ENCODE measurements at places on chromosomes 13 and 19. TPM values are rescaled to one million over a fixed set of nuclear protein-coding genes. Genes with fewer than 3 reads are reported as not detected.

The ZNF625 gene
- total RNA-seq: 5.5 TPM

The ZNF880 gene
- 57.9 TPM for total RNA-seq

DNA sequence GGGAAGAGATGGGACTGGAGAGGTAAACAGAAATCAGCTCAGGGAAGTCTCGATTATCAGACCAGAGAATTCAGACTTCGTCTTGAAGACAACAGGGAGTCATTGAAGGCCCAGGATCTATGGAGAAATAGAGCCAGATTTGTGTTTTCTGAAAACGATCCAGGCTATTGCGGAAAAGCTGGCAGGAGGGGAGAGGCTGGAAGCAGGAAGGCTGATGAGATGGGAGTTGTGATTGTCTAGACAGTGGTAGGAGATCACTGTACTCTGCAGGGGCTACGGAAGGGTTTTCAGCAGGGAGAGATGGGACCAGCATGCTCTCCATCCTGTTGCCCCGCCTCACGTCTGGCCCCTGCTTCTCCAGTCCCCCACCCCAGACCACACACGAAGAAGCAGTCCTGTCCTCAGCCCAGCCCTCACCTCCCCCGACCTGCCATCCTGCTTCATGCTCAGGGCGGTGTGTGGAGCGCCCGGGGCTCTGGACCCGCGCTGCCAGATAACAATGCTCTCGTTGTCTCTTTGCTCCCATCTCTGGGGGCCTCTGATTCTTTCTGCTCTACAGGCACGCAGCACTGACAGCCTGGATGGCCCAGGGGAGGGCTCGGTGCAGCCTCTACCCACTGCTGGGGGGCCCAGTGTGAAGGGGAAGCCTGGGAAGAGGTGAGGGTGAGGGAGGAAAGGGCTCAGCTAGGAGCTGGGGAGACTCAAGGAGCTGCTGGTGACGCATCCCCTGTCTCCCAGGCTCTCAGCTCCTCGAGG is 1.9 kb downstream of the ARHGAP33 start:
- no peak for DNase-seq

DNA sequence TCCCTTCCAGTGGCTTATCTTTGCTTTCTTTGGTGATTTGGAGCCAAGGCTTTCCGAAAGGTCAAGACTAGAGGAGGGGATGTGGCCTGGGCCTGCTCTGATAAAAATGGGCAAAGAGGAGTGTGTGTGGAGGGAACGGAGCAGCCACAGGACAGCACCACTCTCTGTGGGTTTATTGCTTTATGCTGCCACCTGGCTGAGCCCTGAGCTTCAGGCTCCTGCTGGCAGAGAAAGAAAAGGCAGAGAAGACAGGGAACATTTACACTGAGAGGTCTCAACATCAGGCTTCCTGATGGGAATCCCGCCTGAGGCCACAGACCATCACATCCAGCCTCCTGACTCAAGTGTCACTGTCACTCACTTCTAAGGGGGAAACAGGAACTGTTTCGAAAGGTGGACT is 9.2 kb upstream of the GSX1 start:
- no peak for DNase-seq

The LGALS14 gene
- not detected for total RNA-seq

The ZNF112 gene
- 1.0 TPM for total RNA-seq

- DNase-seq: no peak
Measured at GRCh38 chr19:18259893-18260292, 14.4 kb downstream of the IQCN start.

DNA sequence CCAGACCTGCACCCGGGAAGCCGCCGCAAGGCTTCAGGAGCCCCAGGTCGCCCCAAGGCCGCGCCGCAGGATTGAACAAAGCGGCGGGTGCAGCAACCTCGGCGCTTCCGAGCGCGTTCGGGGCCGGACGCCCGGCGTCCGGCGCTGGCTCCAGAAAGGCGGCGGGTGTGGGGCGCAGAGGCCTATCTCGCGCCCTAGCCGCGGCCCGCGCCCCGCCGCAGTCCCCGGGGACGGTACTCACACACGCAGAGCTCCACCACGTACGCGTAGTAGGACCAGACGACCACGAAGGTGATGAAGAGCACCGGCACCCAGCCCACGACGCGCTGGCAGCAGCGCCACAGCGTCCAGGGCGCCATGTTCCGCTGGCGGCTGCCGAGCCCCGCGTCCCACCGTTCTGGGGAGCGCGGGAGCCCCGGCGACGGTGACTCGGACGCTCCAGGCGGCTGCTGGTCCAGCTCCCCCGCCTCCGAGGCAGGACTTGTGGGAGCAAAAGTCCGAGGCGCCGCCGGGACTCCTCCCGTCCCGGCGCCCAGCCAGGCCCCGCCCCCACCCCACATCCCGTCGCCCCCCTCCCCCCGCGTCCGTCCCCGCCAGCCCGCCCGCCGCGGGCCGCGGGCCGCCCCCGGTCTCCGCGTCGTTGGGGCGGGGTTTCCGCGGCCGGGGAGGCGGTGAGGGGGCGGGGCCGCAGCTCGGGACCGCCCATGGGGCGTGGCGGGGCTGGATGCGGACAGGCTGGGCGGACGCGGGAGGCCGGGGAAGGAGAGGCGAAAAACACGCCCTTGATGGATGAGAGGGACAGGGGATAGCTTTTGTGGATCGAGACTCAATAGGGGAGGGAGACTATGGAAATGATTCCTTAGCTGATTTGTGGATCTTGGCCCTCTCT is at the start of gene ZDHHC20:
Gene ZDHHC20 (minus strand): TSS at position 491 of the 889 bp plus-strand sequence. CDS start 132 bp downstream, at position 359.
- peak; percentile 89 for DNase-seq

GRCh38 chr13:105591277-105591676 is 944.2 kb downstream of the EFNB2 start:
- DNase-seq: no peak

DNA sequence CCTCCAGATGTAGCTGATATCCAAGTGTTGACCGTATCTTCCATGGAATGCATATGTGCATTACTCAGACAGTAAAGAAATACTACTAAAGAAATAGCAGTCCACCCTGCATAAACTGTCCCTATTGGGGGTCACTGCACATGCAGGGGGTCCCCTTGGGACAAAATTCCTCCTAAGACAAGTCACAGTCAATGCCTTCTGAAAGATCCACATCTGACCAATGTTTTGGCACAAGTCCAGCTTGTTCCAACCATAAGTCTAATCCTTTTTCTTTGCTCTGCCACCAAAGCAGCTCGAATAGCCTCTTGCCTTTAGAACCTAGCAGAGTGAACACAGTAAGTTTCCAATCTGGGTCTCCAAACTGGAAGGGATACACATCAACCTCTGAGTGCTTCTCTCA is 87.9 kb downstream of the DIAPH3 start:
- DNase-seq: no peak

The ZNF486 gene
- 14.6 TPM for total RNA-seq

- no peak for DNase-seq
Measured at GRCh38 chr13:79602936-79603335, 122.0 kb downstream of the NDFIP2 start.

DNA sequence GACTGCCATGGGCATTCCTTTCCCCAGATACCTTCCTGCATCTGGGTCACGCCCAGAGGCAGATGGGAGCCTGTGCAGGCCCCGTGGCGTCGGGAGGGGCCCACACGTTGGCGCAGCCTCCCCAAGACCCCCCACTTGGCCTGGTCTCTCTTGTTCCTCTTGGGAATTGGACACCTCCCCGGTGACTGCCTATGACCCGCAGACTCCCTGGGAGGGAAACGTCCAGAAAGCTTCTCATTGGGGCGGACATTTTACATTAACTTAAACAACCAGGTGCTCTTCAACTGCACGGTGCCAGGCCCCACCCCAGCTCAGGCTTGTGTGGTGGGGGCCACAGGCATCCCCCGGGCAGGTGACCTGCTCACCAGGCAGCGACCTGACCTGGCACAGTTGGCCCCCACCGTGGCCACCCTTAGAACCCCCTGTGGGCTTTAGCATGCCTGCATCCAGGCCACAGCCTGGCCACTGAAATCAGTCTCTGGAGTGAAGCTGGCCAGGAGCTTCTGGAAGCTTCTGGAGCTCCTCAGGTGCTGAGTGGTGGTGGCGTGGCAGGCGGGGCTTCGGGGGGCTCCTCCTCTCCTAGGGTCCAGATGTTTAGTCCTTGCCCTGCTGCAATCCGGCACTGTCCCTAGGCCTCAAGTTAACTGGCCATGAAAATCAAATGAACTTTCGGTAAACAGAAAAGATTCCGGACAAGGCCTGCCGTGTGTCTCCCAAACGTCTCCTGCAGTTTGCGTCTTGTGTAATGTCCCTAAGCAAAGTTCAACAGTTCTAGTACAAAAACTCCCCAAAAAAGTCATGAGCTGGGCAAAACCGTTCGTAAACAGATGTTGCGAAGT is 8.5 kb upstream of the PROZ start:
- DNase-seq: no peak

The ZNF763 gene
- 15.7 TPM for total RNA-seq

DNA sequence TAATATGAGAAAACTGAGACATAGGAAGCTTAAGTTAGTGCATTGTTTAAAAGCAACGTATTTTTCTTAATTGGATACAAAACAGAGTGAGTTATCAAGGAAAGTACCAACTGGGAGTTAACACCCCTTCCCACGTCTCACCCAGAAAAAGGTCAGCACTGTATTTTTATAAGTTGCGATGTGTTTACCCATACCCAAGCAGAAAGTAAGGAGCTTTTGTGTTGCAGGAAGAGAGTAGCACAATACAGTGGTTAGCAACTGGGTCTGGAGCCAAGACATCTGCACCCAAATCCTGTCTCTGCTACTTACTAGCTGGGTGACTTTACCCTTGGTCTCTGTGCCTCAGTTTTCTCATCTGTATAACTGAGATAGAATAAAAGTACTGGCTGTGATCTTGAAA is 34.3 kb downstream of the FAM216B start:
- no peak for DNase-seq

- no peak for DNase-seq
Measured at GRCh38 chr19:11574689-11575088, 2.8 kb downstream of the ACP5 start.

GRCh38 chr19:4589579-4590410 is 30.3 kb upstream of the SEMA6B start:
- DNase-seq: no peak

DNA sequence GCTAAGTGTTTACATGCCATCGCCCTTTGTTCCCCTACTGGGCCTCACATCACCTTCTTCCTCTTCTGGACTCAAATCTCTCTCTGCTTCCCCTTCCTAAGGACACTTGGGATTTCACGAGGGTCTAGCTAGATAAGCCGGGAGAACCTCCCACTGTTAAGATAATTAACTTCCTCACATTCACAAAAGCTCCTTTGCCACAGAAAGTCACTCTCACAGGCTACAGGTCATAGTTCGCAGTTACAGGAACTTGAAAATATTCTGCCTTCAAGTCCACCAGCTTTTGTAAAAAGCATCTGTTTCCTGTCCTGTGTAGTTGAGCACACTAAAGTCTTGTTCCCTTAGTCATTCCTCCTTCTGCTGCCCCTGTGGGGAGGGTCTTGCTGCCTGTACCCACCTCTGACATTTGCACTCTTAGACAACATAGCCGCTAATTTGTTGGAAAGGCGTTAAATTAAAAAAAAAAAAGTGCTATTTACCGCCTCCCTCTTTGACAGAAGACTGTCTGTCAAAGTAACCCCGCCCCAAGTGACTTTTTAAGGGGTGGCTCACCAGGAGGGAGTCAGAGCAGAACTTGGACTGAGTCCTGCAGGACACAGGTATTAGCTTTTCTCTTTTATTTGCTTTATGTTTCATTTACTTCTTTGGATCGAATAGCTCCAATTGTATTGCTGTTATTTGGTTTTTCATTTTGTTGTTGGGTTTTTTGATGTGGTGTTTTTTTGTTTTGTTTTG is 26.8 kb upstream of the CEACAM21 start:
- peak; percentile 77 for DNase-seq

DNA sequence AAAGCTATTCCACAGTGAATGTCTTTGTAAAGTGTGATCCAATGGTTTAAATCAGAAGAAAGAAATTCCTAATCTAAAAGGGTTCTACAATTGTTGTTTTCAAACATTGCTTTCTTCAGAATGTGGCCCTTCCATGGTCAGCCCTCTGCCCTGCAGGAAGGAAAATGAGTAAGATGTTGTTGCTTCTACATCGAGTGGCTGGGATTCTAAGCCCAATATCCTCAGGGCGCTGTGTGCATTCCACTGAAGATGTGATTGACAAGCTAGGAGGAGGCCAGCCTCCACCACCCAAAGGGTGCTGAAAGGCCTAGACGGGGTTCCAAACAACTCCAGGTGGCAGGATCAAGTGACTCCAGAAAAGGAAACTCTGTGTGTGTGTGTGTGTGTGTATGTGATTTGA is 316.9 kb upstream of the TSHZ3 start:
- DNase-seq: no peak
